ENCODE measurements at places on chromosomes 11 and 22.

DNA sequence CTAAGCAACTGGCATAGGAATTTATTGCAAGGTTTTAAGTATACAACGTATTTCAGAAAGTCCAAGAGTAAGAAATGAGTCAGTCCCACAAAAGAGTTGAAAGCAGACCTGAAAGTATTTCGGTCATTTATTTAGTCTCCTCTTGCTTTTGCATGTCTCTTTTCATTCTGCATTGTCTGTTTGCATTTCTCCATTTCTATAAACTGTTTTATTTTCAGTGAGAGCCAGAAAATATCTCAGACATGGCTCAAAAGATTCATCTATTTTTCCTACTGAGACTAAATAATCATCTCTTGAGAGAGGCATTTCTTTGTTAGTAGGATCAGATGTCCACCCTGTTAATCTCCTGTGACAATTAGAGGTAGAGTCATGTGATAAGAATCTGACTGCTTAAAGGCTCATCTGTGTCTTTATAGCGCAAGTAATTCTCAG is 219.1 kb upstream of the CCDC179 start:
- no peak for DNase-seq

GRCh38 chr22:46001426-46002106 is 24.6 kb upstream of the WNT7B start:
- no peak for DNase-seq

DNA sequence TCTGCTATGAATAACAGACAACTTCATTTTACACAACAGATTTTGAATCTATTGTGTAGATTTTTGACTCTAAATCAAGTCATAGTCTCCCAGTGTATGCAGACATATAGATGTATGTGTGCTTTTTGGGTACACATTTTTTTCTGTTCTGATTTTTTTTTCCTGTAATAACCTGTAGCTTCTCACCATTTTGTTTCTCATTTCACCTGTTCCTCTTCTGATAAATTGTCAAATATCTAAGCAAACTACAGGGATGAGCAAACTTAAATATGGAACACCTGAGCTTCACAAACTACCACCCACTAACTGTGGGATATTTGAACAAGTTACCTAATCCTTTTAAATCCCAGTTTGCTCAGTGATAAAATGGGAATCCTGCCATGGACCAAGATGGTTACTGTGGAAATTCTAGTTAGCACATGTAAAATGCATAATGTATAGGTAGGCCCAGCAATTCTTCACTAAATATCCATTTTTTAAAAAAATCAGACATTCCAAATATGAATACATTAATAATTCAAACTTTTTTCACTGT is 15.7 kb downstream of the LGR4 start:
- DNase-seq = no peak

DNA sequence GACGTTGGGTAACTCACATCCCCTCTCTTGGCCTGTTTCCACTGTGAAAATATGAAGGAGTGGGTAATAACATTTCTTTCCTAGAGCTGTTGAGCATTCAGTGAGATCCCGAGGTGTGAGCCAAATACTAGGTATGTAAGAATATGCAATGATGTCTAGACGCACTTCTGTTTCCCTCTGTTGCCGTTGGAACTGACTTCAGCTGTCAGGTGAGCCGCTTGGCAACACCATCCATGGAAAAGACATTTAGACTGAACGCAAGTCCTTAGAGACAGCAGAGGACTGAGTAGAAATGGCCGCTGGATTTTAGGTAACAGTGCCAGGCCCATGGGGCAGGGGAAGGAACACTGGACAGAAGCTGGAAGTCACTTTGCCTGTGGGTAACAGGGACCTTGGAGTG is 29.5 kb upstream of the SHANK2 start:
- DNase-seq = no peak

- no peak for DNase-seq
Observed at GRCh38 chr22:50169774-50170341, 673 bp upstream of the PANX2 start.

Measured in SIG-M5 (cell line).